Neuronal stem cell (in vitro differentiated cells): ENCODE measurements at places on chromosomes 7 and 10.

DNA sequence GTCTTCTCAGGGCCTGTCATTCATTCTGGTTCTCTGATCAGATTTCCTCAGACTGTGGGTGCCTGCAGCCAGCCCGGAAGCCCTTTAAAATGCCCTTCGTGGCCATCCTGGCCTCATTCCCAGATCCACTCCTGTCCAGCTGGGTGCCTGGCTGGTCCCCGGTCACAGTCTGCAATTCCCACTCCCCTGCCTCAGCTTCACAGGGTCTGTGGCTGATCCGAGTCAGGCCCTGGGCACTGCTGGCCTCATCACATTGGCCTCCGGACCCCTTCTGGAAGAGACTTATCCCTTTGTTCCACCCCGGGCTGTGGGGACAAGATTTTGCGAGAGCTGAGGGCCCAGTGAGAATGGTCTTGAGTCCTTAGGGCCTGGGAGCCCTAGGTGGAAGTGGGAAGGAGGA lies 12.1 kb downstream of the DOCK1 start:
- no peak for DNase-seq

GRCh38 chr10:49625411-49625810 lies 11.6 kb downstream of the CHAT start:
- DNase-seq = no peak

GRCh38 chr10:31037749-31038148 lies 6.1 kb upstream of the ZNF438 start:
- no peak for DNase-seq

- DNase-seq = no peak
These were observed at the start of gene LBX1 for GRCh38 chr10:101229266-101230182. Gene LBX1 (minus strand): TSS chr10:101229463. CDS start chr10:101228815, 648 bp downstream.

DNA sequence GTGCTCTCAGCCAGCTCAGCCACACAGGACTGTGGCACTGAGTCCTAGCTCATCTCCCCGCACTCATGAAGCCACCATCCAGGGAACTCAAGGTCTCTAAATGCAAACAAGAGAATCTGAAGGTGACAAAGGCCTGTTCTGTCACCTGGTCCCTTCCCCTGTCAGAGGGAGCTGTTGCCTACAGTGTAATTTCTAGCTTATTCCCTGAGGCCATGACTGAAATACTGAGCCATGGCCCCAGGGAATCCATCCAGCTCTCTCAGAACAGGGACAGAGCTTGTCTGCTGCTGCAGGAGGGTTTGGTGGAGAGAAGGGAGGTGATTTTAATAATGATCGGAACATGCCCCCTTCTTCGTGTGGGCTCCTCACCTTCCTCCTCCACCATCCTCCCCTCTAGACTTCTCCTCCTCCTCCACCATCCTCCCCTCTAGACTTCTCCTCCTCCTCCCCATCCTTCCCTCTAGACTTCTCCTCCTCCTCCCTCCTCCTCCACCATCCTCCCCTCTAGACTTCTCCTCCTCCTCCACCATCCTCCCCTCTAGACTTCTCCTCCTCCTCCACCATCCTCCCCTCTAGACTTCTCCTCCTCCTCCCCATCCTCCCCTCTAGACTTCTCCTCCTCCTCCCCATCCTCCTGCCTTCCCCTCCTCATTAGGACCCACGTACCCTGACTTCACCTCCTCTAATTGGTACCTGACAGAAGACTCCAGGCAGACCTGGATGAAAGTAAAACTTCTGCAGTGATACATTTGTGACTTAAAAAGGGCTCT lies 338.0 kb upstream of the MKI67 start:
- peak; percentile 42 for DNase-seq

GRCh38 chr10:1569208-1569607 lies 168.1 kb downstream of the ADARB2 start:
- DNase-seq = no peak

GRCh38 chr7:101243646-101244374 lies 1.1 kb downstream of the FIS1 start:
- no peak for DNase-seq

- no peak for DNase-seq
These were observed 5.3 kb downstream of the ZNF488 start for GRCh38 chr10:47378606-47379444.
